ENCODE measurements at places on chromosomes 2 and 18. TPM values are rescaled to one million over a fixed set of nuclear protein-coding genes. Genes with fewer than 3 reads are reported as not detected.

DNA sequence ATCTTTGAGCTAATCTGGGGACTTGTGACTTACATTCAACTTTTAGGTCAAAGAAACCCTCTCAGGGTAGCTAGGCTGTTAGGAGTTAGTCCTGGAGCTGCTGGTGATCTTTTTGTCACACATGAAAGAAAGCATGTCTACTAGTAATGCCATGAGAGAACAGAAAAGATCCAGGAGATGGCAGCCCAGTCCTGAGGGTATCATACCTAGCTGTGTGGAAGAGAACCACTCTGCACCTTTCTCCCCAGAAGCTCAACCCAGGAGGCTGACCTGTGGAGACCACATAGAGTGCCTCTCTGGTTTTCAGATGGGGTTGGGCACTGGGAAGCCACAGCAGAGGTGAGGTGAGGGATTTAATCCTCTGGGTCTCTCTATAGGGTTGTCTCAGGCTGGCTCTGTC, 460.2 kb upstream of the UBE2E3 start:
- DNase-seq = no peak

GRCh38 chr2:181677912-181678586, 2.3 kb downstream of the NEUROD1 start:
- DNase-seq = peak; percentile 79

DNA sequence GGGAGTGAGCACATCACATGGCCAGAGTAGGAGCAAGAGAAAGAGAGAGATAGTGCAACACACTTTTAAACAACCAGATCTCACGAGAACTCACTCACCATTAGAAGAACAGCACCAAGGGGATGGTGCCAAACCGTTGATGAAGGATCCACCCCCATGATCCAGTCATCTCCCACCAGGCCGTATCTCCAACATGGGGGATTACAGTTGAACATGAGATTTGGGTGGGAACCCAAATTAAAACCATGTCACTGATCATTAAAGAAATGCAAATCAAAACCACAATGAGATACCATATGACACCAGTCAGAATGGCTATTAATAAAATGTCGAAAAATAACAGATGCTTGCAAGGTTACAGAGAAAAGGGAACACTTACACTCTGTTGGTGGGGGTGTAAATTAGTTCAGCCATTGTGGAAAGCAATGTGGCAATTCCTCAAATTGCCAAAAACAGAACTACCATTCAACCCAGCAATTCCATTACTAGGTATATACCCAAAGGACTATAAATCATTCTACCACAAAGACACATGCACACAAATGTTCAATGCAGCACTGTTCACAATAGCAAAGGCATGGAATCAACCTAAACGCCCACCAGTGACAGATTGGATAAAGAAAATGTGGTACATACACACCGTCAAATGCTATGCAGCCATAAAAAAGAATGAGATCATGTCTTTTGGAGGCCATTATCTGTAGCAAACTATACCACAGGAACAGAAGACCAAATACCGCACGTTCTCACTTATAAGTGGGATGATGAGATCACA, 137.1 kb downstream of the COL6A3 start:
- no peak for DNase-seq

GRCh38 chr2:3785890-3786273, 82.5 kb downstream of the DCDC2C start:
- DNase-seq = no peak

DNA sequence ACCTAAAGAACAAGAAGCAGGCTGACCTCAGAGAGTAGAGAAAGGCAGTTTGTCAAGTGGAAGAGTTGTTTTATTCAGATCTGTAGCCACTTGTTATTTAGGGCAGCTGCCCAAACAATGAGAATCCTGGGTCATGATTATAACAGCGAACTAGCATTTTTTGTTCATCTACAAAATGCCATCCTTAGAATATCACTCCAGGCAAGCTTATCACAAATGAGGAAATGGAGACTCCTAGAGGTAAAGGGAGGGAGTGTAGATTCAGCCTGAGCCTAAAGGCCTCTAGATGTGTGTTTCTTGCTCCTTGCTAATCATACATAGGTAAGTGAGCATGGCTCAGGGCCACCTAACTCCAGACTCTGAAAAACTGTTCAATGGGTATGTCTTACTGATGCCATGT, 126.1 kb downstream of the HNMT start:
- peak; percentile 26 for DNase-seq

DNA sequence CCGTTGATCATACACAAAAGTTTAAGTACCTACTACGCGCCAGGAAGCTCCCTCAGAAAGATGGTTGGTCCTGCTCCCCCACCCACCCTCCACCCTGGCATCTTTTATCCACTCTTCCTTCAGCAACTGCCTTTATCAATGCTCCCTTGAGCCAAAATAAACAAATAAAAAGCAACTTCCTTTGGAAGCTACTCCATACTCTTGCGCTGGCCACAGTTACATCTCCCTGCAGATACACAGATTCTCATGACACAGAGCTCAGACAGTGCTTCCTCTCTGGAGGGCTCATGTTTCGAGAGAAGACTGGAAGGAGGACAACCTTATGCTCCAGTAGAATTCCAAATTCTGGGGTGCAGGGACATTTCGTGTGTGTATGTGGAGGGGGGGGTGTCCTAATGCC, 3.8 kb upstream of the STEAP3 start:
- no peak for DNase-seq

DNA sequence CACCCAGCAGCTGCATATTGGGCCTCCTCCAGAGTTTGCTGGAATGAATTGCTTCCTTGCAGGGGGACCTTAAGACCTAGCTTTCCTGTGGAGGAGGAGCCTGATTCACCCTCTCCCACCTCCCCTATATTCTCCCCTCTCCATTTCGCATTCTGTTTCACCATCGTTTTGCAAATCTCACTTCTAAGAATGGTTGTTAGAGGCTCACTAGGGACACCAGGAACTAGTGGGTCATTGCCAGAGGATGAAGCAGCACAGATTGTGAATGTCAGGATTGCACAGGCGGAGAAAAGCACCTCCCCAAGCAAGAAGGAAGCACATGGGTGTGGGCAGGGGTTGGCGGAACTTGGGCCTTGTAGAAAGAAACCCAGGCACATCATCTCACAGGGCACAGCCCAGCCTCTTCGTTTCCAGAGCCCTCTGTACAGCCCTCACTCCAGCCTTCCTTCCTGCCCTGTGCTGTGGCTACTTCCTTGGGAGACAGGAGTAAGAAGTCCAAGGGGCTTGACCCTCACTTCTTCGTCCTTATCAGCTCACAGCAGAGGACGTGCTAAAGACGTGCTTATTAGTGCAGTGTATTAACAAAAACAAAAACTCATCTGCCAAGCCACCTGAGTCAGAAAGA, 63.4 kb downstream of the TACR1 start:
- DNase-seq = no peak

DNA sequence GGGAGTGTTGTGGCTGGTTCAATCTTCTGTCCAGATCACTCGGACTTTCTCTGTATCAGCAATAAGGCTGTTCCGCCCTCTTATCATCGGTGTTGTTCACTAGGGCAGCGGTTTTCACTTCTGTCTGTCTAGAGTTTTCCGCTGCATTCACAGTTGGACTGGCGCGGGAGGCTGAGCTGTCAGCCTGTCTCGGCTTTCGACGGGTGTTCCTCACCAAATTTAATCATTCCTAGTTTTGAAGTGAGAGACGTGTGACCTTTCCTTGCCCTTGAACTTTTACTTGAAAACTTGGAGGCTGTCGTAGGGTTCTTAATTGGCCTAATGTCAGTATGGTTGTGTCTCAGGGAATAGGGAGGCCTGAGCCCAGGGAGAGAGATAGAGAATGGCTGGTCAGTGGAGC, 108.3 kb downstream of the NFATC1 start:
- no peak for DNase-seq

DNA sequence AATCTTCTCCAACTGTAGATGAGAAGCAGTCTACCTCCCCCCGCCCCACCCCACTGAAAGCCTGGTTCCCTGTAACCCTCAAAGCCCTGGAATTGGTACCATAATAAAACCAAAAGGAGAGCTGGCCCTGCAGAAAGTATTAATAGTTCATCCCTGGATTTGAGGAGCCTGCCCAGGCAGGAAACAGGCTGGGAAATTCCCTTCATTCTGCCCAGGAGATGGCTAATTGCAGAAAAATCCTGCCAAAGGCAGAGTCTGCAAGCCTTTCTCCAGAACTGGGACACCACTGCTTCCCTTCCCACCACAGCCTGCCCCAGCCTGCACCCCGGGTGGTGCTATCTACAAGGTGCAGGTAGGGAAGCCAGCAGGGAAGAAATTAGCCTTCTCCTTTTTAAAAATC, 16.3 kb downstream of the GKN2 start:
- no peak for DNase-seq

DNA sequence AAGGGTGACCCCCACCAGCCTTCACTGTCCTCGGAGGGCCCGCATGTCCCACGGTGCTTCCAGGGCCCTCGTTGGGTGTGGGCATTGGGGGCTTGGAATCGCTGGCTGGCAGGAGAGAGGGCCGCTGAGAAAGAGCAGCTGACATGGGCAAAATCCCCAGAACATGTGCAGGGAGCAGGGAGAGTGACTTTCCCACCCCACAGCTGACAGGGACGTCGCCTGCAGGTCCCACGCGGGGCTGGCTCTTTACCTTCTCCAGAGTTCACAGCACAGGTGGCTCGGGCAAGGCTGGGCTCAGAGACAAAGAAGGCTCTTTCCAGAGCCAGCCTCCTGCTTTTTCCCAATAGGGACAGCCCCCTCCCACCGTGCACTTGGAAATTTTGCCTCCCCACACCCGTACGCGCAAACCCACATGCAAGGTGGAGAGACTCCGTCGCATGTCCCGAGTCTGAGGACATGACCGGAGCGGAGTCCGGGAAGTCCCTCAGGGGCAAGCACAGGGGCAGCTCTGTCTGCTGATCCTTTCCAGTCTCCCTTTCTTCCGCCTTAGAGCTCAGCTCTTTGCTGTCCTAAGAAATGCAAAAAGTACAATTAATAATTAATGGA, 370.2 kb upstream of the MYT1L start:
- no peak for DNase-seq

GRCh38 chr2:159013103-159013502, 44.7 kb downstream of the TANC1 start:
- DNase-seq = no peak

DNA sequence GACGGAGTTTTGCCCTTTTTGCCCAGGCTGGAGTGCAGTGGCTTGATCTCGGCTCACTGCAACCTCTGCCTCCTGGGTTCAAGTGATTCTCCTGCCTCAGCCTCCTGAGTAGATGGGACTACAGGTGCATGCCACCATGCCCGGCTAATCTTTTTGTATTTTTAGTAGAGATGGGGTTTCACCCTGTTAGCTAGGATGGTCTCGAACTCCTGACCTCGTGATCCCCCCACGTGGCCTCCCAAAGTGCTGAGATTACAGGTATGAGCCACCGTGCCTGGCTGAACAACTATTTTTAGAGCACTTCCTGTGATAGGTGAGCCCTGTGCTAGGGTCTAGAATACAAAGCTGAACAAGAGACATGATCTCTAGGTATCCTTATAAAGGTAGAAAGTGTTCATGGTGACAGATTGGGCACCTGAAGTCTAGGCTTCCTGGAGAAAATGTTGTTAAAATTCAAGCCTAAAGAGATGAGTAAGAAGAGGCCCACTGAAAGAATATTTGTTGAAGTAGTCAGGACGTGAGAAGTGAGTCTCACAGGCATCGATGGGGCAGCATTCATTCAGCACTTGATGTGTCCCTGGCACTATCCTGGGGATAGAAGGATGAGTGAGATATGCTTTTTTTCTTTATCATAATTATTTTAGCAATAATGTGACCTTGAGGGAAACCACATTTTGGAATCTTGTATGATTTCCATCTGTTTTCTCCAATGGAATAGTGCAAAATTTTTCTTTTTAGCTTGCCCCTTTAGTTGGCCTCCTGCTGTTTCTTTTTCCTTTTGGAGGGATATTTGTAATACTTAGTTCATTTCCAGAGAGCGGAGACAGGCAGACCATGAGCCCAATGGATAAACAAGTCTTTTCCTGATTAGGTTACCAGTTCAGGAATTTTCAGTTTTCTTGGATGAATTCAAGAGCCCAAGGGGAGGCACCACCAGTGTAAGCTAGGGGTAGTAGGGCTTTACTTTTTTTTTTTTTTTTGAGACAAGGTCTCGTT, 5.1 kb downstream of the ZNF236 start:
- DNase-seq = no peak

DNA sequence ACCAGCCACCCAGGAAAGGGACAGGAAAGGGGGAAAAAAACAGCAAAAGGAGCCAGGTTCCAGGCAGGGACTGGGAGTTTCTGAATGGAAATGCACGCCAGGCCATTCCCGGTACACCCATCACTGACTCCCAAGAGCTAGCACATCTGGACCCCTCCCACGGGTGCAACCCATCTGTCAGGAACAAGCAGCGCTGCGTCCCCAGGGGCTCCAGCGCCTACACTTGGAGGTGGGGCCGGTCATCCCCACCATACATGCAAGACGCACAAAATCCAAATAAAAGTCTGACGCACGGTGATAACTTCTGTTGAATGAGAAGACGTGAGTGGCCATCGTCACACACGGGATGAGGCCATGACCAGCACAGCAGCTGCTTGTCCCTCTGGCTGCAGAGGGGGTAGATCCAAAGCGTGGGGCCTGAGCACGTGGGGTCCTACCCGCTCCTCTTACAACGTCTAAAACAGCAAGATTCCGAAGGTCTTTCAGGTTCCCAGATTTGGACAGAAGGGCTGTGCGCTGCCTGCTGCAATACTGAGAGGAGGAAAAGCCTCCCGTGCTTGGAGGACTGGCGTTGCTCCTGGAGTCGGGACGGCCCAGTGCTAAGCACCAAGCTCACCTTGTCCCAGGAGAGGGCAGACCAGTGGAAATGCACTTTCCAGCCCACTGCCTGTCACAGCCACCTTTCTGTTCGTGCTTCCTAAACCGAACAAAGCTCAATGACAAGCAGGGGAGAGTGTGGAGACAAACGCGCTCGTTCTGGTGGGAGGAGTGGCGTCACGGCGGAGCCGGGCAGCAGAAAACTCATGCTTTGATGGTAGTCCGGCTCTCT, 68.9 kb downstream of the NDUFA10 start:
- DNase-seq = peak; percentile 54

DNA sequence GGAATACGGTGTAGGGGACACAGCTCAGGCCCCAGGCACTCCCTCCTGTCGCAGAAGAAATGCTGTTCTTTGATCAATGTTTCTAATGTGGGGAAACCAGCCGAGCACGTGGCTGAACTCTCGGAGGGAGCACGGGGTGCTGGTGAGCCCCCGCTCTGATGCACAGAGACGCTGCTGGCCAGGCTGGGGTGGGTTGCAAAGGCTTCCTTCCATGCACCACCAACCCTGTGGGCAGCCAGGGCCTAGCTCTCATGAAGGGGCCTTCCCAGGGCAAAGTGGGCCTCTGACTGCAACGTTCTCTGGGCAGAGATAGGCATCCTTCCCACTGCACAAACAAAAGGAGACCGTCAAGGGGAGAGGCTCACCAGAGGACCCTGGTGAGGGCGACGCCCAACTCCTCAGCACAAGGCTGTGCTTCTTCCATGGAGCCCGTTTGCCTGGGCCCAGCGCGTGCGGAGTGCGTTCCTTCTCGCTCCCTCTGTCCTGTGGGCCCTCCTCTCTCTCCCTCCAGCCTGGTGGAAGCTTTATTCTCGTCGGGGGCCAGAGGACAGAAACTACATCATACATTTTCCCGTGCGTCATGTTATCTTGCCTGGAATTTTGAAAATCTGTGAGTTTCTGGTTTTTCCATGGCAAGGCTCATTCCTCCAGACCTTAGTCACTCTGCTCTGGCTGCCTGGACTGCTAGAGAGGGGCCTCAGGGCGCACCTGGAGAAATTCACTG, 61.1 kb upstream of the SP3 start:
- DNase-seq = no peak

- DNase-seq = no peak
Measured at GRCh38 chr2:95058466-95058988, 33.0 kb downstream of the MAL start.

Gene PTPN2
- 35.6 TPM for total RNA-seq

Gene ZNF385B
- 51.3 TPM for total RNA-seq

Gene GAREM1
- 10.3 TPM for total RNA-seq

Gene STRN
- total RNA-seq = 25.4 TPM

Gene CABLES1
- 35.4 TPM for total RNA-seq

Gene REG3A
- not detected for total RNA-seq

Gene GPR39
- 13.1 TPM for total RNA-seq

Gene NR4A2
- total RNA-seq = 3.5 TPM

All from left lung (tissue), 14 donors.